Right renal pelvis (tissue), 4 donors: ENCODE measurements at places on chromosomes 6 and 20. TPM values are rescaled to one million over a fixed set of nuclear protein-coding genes. Genes with fewer than 3 reads are reported as not detected.

Gene TUBE1
- 37.5 TPM for polyA plus RNA-seq

Gene FANCE
- polyA plus RNA-seq, result 11.3 TPM

Gene MMUT
- 50.7 TPM for polyA plus RNA-seq

Gene PACRG
- polyA plus RNA-seq, result 15.2 TPM

Gene ZNF165
- polyA plus RNA-seq, result 4.7 TPM

Gene TMEM170B
- polyA plus RNA-seq, result 10.2 TPM

Gene NHSL1
- polyA plus RNA-seq, result 10.5 TPM

Gene DNAJC5
- 34.5 TPM for polyA plus RNA-seq
